HFFc6 (cell line): ENCODE measurements at places on chromosomes 6 and 20. TPM values are rescaled to one million over a fixed set of nuclear protein-coding genes. Genes with fewer than 3 reads are reported as not detected.

DNA sequence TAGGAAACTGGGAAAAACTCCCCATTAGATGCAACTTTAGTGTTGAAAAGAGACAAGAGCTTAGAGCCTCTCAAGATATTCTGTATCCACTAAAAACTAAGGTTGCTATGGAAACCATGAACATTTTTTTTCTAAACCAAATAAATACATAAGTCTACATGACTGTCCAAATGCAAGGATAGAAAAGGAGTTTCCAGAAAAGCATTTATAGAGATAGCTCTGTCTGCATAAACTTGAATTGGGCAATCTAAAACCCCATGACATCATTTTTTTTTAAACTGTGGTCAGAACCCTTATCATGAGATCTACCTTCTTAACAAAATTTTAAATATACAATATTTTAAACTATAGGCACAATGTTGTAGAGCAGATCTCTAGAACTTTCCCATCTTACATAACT lies 36.4 kb upstream of the FAM83B start:
- no peak for DNase-seq

- no peak for DNase-seq
Measured at GRCh38 chr6:33716379-33716778, 4.9 kb upstream of the UQCC2 start.

- no peak for DNase-seq
Measured at GRCh38 chr6:130912434-130912833, 85.2 kb downstream of the SMLR1 start.

DNA sequence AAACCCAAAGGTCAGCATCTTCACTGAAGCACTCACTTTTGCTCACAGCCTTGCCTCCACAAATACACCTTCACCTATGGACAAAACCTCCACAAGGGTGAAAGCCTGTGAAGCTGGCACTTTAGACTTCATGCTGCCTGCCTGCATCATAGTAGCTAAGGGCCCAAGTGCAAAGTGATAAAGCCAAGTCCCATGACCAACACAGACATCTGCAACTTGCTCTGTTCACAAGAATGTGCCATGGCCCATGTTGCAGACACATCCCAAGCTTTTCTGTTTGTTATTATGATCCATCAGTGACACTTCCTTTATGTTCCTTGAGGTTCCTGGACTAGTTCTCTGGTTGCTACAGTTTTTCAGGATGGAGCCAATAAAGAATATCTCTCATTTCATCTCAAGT lies 31.1 kb downstream of the BTBD3 start:
- DNase-seq: no peak

- no peak for DNase-seq
Measured at GRCh38 chr6:53658992-53659391, 6.6 kb downstream of the KLHL31 start.

DNA sequence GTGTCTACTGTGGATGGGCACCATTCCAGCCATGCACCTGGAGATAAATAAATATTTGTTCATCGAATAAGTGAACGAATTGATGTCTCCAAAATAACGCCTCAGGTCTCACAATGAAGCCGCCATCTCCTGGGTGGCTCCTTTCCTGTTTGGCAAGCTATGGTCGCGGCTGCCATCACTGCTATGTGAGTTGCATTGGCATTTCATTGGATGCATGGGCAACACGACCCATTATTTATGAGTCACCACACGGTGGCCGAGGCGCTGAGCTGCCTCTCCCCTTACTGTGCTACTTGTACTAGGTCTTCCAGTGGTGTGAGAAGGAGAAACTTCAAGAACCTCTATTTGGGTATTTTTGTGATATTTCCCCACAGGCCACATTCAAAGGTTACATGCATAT lies 21.3 kb upstream of the PDE10A start:
- DNase-seq: no peak

DNA sequence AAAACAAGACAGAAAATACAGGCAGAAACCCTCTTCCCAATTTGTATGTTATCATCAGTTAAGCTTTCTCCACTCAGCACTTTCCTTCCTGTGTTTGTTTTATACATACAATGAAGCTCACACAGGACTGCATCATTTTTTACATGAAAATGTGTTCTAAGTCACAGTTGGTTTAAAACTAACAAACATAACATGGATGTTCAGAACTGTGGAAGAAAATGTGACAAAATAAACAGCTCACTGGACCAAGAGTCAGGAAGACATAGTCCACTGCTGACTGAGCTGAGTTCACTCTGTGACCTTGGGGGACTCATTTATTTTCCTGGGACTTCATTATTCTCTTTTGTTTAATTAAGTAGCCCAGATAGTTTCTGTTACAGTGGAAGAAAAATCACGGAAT lies 331.5 kb downstream of the SYNE1 start:
- DNase-seq: no peak

DNA sequence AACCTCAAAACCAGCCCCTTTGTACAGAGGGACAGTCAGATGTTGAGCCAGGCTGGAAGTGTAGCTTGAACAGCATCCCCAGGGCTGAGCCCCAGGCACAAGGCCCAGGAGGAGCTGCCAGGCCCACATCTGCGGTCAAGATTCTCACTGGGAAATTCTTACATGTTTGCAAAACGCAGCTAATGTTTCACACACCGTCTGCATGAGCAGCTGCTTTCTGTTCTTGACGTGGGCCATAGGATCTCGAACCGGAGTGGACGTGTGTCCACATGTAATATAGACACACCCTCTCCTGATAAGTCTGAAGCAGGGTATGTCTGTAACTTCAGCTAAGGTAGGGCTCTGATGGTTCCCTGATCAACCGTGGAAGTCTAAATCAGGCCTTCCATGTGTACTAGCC lies 41.3 kb upstream of the TRAF3IP2 start:
- peak; percentile 19 for DNase-seq

LAMA4 gene
- 84.6 to 134 TPM (median 130 TPM) in 3 replicates for total RNA-seq

BEND6 gene
- 10.4 to 11.6 TPM (median 11.0 TPM) in 3 replicates for total RNA-seq
